ENCODE measurements at places on chromosomes 7 and 10. TPM values are rescaled to one million over a fixed set of nuclear protein-coding genes. Genes with fewer than 3 reads are reported as not detected.
A peak's percentile ranks its signal among the peaks of the same experiment; 100 is the strongest.

SMO gene
- not detected for total RNA-seq

DNA sequence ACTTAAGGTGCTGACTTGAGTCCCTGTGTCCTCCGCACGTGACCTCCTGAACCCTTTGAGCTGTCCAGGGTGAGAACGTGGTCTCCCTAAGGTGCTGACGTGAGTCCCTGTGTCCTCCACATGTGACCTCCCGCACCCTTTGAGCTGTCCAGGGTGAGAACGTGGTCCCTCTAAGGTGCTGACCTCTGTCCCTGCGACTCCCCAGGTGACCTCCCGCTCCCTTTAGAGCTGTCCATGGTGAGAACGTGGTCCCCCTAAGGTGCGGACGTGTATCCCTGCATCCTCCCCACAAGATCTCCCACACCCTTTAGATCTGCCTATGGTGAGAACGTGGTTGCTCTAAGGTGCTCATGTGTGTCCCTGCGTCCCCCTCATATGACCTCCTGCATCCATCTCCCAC lies 174.3 kb downstream of the ADARB2 start:
- DNase-seq, result no peak

DNA sequence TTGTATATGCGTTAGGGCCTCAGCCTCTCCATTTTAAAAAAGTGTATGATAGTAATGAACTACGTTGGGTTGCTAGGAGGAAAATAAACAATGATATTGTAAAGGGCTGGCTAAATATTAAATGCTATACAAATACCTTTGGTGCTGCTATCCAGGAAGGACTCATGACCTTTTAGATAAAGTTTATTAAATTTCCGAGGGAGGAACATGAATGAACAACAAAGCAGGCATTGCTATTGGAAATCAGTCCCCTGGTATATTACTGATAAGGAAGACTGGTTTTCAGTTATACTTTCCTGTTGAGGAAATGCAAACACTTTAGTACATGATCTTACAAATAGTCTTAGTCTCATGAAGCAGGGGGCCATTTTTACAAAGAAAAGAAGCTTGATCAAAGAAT lies 17.2 kb upstream of the AGR2 start:
- no peak for DNase-seq

DNA sequence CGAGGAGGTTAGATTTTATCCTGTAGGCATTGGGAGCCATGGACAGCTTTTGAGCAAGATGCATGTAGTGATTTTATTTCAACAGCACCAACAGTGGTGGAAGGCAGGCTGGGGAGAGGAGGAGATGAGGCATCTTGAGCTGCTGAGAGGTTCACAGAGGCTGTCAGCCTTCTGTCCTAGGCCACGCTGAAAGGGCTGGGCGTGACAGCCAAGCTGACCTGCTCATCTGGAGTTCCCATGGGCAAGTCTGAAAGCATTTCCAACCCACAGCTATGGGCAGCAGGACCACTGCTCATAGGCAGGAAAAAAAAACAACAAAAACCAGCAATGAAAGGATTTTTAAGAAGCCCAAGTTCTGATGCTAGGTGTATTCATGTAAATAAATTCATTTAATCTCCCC lies 7.7 kb downstream of the NEURL1 start:
- no peak for DNase-seq

DNA sequence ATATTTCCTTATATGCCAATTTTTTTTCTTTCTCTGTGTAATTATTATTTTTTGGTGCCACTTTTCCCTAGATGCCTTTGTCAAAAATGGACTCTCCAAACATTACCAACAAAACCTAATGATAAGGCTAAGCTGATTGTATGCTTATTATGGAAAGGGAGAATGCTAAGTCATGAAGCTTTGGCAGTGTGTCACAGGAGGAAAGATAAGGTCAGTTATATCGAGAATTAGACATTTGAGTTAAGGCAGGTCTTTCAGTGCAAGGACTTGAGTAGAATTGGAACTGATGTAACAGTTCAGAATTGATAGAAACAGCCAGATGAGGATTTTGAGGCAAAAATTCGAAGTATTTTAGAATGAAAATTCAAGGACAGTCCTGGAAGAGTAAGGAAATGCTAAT lies 16.8 kb upstream of the MALRD1 start:
- no peak for DNase-seq

DNA sequence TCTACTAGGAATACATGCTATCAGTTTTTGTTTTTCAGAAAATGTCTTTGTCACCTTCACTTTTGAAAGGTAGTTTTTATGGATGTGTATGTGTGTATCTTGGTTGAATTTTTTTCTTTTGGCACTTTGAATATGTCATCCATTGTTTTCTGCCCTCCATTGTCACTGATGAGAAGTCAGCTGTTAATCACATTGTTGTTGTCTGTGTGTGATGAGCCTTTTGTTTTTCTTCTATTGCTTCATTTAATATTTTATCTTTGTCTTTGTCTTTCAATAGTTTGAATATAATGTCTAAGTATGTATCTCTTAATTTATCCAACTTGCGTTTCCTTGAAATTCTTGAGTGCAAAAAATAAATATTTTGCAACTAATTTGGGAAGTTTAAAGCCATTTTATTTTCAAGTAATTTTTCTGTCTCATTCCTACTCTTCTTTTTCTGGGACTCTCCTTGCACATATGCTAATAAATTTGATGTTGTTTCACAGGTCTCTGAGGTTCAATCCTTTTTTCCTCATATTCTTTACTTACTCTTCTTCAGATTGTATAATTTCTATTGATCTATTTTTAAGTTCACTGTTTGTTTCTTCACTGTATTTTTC lies 546.9 kb upstream of the GHITM start:
- no peak for DNase-seq

DNA sequence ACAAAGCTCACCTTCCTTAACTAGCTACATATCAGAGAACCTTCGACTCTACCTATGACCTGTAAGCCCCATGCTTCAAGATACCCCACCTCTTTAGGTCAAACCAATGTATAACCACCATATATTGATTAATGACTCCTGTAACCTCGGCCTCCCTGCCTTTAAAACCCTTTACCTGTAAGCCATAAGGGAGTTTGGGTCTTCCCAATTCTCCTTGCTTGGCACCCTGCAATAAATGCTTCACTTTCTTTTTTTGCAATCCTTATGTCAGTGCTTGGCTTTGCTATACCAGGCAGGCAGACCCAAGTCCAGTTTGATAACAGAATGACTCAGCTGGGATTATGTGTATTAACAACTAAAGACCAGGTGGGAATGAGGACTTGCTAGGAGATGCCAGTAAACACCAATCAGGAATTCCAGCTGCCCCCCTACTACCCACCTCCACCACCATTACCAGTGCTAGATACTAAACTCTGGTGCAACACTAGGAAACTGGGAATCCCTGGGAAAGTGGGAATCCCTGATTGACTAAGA lies 22.0 kb upstream of the SLC35G1 start:
- DNase-seq, result no peak

RPP30 gene
- total RNA-seq, result 36.5 TPM

TSPAN15 gene
- total RNA-seq, result 4.7 TPM

- no peak for DNase-seq
Measured at GRCh38 chr10:45093945-45094344, 93.2 kb downstream of the ZNF22 start.

GRCh38 chr7:51142741-51143385 lies 173.7 kb downstream of the COBL start:
- no peak for DNase-seq

DNA sequence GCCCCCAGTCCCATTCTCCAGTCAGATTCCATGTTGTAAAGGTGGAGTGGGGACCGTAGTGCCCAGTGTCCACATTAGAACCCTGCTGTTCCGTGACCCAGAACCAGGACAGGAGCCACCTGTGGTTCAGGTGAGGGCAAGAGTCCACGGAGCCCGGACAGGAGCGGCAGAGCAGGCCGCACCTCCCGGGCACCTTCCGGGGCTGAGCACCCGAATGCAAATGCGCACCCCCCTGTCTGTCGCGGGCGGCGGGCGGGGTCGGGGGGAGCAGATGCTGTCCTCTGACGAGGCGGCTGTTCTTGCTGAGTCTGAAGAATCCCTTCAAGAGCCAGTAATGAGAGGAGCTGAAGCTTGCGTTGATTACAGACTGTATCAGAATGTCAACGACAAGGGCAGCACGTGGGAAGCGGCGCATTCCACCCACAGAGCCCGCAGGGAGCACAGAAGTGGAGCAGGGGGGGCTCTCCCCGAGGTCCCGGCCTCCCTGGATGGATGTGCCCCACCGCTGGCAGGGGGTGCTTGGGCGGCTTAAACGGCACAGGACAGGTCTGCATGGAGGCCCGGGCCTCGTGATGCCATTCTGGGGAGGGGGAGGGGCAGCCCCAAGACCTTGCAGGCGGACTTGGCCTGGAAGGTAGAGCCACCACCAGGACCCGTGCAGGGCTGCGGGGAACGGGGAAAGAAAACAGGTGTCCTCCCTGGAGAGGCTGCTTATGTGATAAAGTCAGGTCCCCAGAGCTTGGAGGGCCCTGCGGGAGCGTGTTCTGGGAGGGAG lies 407.5 kb upstream of the RNF32 start:
- DNase-seq, result no peak

GRCh38 chr7:115410972-115411686 lies 489.2 kb downstream of the MDFIC start:
- DNase-seq, result no peak

- DNase-seq, result peak; percentile 47
Measured at GRCh38 chr7:142384493-142384922, 126.7 kb upstream of the PRSS58 start.

FAM237B gene
- not detected for total RNA-seq

DNA sequence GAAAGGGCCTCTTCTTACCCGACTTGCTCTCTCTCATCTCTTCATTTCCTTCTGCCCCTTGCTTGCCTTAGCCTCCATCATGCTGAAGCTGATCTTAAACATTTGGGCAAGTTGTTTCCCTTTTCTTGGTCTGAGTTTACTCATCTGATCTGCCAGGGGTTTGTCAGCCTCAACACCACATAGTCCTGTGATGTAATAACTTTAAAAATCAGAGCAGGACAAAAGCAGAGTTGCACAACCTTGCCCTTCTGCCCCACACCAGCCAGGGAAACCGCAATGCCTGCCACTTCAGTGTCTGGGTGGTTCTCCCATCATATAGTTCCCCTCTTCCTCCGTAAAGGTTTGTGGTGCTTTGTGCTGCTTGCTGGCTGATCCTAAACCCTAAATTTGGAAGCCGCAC lies 9.9 kb upstream of the LIPM start:
- no peak for DNase-seq

DNA sequence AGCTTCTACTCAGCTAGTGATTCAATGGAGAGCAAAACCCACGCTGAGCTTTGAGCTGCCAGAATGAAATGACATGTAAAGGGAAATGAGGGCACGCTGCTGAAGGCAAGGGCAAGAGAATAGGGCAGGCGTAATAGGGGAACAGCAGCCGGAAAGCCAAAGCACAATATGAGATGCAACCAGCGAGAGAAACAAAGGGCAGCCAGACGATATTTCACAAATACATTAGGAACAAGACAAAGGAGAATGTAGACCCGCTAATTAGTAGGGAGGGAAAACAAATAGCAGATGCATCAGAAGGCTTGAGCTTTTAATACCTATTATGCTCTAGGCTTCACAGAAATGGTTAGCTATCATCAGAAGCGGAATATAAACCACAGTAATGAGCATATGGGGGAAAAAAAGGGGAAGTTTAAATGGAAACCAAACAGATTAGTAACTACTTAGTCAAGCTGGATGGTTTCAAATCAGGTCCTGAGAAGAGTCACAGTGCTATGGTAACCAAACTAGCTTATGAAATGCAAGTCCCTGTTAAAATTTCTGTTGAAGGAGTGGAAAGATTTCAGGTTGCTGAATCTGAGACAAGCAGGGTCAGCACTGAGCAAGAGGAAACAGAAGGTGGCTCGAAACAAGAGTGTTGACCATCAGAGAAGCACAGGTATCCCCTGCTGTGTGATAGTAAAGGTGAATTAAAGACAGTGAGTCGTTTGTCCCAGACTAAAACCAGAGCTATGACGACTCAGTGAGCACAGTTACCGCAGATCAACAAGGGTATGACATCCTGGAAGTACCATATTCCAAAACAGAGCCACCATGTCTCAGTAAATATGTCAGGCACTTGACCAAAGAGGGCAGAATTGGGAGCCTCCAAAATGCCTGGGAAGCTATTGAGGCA lies 496.9 kb upstream of the CELF2 start:
- DNase-seq, result no peak

DNA sequence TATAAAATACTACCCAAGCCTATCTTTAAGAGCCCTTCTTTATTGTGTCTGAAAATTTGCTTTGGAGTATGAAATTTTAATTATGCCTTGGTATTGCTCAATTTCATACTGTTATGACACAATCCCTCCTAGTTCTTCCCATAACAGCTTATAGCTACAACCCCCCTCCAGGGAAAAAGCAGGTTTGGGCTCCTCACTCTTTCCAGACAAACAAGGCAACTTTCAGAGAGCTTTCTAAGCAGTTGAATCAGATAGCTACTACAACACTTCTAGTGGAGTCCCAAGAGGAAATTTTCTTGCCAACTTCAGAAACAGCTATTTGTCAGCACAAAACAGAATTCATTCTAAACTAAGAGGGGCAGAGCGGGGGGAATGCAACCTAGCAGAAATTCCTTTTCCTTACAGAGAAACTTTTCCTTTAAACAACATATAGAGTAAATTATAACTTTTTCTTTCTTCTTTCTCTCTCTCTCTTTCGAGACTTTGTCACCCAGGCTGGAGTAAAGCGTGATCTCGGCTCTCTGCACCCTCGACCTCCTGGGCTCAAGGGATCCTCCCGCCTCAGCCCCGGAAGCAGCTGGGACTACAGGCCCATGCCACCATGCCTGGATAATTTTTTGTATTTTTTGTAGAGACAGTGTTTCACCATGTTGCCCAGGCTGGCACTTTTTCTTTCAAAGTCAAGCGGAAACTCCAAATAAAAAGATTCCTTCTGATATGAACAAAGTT lies 26.0 kb upstream of the JMJD1C start:
- no peak for DNase-seq

GRCh38 chr10:43125881-43126731 lies 12.1 kb upstream of the CSGALNACT2 start:
- no peak for DNase-seq

DNA sequence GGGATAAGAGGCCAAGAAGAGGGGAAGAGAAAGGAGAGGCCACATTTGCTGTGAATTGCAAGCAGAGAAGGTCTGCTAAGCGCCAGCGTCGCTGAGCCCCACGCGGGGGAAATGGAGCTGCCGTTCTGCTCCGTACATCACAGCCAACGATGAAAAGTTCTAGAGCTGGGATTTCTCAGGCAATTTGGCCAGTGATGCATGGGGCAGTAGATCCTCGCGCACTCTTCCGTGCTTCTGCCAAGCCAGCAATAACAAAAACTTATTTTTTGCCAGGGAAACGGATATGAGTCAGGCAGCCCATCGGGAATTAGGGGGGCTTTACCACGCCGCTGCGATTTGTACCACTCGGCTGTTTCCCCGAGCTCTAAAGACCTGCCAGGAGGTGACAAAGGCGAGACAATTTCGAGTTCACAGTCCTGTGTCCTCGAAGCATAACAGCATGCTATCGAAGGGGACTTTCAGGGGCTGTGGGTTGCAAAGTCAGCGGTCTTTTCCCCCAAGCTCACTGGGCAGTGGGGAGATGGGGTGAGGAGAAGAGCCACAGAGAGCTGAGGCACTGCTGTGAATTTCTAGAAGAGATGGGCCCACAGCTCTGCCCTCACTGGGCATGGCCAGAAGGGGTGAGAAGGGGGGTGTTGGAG lies 30.0 kb upstream of the SLF2 start:
- no peak for DNase-seq

GRCh38 chr7:50595491-50596102 lies 30.4 kb upstream of the DDC start:
- no peak for DNase-seq

TMEM72 gene
- total RNA-seq, result not detected

GRCh38 chr7:24858108-24858977 lies 101.1 kb upstream of the GSDME start:
- no peak for DNase-seq

GRCh38 chr7:7673240-7673550 lies 32.6 kb downstream of the UMAD1 start:
- DNase-seq, result no peak

- DNase-seq, result no peak
Measured at GRCh38 chr7:90933984-90934383, 330.2 kb upstream of the FZD1 start.
